ENCODE measurements at places on chromosomes 2 and 18.

GRCh38 chr18:7572822-7573221 is 5.7 kb downstream of the PTPRM start:
- DNase-seq = no peak

GRCh38 chr2:237201461-237202287 is 116.0 kb downstream of the COPS8 start:
- DNase-seq = no peak

DNA sequence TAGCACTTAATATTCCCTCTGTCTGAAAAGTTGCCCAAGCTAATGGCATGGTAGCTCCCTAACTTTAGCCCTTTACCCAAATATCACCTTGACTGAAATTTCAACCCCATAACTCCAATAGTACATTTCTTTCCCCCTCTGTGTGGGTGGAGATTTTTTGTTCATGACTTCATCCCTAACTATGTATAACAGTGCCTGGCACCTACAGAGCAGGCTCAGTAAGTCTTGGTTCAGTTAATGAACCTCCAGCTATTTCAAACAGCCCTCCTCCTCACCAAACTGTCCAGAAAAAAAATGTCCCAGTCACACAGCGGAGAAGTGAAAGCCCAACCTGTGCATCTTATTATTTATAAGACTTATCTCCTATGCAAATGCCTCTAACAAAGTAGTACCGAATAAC is 18.6 kb downstream of the BUB1 start:
- no peak for DNase-seq

GRCh38 chr2:241514986-241515737 is 6.8 kb upstream of the STK25 start:
- no peak for DNase-seq

- DNase-seq = no peak
These were observed 1014.3 kb downstream of the CBLN2 start for GRCh38 chr18:71529703-71530303.

DNA sequence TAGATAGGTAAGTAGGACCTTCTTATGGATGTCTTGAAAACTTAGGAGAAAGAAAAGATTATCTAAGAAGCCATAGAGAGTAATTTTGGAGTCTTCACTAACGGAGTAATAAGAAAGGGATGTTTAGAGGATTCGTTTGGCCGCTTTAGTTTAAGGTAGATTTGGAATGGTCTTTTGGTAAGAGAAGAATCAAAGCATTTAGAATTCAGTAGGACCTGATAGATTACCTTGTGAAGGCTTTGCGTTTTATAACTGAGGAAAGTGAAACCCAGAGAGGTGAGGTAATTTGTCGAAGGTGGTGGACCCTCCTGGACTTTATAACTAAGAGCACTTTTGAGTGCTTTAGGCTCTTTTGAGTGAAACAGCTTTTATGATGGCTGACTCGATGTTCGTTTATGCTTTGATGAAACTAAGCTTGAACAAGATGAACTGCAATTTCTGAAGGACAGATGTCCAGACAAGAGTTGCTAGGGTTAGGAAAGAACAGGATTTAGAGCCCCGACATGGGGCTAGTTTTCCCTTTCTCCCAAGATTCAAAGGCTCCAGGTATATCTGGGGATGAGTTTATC is 1.3 kb downstream of the MYL12B start:
- no peak for DNase-seq

DNA sequence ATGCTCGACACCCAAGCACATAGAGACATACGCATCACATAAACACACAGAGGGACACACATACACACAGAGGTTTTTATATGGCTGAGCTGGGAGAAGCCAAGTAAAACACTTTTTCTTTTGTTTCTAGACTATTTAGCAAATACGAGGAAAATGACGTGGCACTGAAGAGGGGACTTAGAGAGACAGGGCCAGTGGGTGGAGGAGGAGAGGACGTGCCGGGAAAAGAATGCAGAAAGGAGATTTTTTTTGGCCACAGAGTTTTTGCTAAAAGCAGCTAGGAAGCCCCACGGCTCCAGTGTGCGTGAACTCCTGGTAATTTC is 168.5 kb upstream of the KLF7 start:
- no peak for DNase-seq

DNA sequence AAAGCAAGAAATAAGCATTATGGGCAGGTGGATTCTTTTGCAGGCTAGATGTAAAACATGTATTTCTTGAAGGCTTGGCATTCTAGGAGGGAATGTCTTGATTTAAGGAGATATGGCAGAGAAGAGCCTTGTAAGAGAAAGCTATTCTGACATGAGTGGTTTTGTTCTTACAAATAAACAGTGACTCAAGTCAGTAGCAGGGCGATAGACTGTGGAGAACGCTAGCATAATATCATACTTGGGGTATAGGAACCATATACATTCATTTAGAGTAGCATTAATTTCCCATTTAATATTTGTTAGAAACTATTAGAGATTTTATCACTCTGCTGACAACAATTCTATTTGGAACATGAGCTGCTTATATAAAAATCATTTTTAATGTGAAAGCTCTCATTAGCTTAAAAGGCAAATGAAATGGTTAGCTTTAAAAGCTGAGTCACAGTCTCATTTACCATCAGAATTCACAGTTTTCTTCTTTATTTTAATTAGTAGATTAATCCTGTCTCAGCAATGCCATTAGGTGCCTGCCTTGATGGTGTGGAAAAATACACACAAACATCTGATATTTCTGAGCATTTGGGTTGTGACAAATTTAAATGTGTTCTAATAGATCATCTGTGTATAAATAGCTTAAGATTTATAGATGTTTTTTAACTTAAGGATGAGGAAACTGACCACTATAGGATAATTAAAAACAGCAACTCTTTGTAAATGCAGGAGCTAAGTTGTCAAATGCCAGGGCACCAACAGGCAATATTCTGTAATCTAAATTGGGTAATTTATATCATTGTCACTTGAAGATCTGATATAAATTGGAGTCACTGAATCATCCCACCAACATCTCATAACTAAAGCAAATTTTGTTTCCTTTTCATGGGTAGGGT is 276.7 kb downstream of the PLCL1 start:
- no peak for DNase-seq

GRCh38 chr18:46624127-46624526 is 32.9 kb downstream of the LOXHD1 start:
- DNase-seq = no peak

DNA sequence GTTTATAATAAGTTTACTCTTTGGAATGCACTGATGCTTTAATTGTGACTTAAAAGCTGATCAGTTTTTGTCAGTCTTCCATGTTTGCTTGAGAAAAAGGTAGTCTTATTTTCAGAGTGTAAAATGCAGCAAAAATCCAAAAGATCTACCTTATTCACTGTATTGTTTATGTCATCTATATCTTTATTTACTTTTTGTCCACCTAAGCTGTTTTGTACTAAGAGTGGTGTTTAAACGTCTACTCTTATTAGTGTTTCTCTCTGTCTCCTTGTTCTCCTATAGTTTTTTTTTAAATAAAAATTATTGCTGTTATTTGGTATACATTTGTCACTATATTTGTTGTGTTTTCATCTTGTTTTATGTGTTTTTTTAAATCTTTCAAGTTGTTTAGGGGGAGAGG is 50.4 kb downstream of the VRK2 start:
- no peak for DNase-seq

DNA sequence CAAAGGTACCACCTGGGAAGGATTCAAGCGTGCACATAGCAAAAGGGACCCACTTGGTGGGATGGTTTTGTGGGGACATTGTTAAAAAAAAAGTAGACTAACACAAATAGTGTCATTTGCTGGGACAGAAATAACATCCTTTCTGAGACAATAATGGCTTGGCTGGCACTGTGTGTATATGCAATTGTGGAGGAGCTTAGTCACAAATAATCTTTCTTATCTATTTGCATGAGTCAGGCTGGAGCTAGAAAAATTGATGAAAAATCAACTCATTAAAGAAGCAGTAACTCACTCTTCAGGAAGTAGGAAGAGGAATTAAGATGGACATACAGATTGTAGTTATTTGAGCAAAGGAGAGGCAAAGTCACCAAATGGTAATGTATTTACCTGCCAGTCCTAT is 29.5 kb upstream of the ITGB6 start:
- no peak for DNase-seq

DNA sequence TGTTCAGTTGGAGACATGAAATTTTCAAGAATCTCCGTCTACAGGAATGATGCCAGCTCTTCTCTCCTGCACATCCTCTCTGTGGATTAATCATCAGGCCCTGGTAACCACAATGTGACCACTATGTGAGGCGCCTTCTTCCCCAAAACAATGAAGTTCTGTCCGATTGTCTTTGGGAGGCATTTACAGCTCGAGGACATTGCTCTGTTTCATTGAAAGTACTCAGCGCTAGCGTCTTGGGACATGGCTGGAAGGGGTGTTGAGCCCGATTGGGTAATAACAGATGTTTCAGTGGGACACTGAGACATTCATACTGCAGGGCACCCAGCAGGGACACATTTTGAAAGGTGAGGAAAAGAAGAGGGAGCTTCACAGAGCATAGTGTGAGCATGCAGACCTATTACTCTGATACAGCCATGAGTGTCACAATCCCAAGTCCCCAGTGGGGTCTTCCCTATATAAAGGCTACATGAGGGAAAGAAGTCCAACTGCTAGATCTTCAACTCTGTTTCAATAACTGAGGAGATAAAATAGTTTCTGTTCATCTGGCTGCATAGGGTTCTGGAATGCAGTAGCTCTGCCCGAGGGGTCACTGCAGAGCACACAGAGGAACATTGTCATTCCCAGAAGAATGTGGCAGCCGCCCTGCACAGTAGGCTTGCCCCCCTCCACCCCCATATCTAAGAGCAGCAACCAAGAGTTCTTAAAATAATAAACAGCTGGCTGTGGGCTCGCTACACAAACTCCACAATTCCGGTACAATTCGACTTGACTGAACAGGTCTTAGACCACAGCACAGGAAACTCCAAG is 237.3 kb downstream of the OSR1 start:
- no peak for DNase-seq

DNA sequence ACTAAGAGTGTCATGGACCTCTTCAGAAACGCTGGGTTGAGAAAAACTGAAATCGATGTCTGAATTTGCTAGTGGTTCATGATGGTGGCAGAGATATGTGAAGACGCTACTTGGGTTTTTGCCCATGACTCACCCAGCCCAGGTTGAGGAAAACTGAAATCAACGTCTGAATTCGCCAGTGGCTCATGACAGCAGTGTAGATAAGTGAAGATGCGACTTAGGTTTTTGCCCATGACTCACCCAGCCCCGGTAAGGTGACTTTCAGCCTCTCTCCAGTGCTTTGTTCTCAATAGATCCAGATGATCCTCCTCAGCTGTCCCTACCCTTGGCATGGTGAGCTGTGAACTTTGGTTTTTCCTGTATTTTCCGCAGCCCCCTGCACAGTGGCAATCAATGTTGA is 105.3 kb upstream of the SIX3 start:
- DNase-seq = no peak

- DNase-seq = no peak
These were observed 112.2 kb upstream of the SESTD1 start for GRCh38 chr2:179376881-179377280.

GRCh38 chr18:44816477-44816876 is 135.8 kb downstream of the SETBP1 start:
- no peak for DNase-seq

GRCh38 chr2:201517094-201517493 is 65.6 kb downstream of the STRADB start:
- DNase-seq = no peak

DNA sequence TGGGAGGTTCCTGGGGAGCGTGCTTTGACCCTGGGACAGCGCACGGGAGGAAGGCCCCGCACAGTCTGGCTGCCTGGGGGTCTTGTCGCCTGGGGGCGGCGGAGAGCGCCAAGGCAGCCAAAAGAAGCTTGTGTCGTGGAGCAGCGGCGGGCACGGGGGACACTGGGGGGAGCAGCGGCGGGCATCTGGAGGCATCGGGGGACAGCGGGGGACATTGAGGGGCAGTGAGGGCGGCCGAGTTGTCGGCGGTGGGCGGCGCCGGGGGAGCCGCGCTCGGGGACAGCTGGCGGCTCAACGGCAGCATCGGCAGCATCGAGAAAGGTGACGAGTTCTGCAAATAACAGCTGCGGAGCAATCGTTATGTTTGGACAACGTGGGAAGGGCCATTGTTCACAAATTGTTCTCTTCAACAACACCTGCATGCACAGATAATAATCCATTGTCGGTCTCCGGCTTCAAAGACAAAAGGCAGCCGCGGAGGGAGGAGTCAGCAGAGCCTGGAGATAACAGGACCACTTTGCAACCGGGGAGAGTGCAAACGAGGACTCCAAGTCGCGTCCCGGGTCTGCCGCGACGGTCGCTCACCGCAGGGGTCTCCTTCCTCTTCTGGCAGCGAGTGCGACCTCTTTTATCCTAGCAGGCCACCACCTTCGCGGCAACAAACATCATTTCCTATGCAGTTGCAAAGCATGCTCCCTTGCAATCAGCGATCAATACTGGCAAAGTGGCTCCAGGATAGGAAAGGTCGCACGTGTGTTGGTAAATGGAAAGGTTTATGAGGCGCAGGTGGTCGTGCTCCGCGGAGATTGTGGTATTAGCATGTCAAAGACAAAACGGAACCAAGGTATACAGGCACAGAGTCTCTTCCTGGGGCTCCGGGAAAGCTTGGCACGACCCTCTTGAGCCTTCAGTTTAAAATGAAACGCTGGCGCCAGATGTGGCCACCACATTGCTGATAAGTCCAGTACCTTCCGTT is 132.3 kb upstream of the DLX2 start:
- DNase-seq = no peak

DNA sequence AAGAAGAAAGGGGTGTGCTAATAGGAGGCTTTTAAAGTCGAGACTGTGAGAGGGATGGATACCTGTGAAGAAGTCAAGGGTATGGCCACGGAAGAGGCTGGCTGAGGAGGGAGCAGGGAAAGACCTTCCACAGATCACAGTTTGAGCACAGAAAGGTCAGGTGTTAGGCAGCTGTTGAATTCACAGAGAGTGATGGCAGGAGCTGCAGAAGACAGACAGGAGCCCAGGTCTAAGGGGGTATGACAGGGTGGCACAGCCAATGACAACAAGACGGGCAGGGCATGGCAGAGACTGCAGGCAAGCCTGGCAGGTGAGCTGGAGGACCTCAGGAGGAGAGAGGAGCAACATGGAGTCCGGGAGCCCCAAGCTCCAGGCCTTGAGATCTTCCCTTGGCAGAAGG is 163.1 kb downstream of the LAMA1 start:
- no peak for DNase-seq

DNA sequence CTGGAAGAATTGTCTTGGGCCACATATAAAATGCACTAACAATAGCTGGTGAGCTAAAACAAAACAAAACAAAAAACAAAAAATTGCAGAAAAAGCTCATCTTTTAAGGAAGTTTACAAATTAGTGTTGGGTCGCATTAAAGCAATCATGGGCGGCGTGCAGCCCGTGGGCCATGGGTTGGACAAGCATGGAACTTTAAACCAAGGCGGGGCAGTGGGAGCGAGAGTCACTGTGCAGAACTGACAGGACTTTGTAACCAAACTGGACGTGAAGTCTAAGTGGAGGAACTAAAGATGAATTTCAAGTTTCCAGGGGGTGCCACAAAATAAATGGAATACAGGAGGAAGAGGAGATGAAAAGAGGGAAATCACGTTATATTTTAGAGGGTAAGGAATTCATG is 80.7 kb downstream of the PSMG2 start:
- no peak for DNase-seq

DNA sequence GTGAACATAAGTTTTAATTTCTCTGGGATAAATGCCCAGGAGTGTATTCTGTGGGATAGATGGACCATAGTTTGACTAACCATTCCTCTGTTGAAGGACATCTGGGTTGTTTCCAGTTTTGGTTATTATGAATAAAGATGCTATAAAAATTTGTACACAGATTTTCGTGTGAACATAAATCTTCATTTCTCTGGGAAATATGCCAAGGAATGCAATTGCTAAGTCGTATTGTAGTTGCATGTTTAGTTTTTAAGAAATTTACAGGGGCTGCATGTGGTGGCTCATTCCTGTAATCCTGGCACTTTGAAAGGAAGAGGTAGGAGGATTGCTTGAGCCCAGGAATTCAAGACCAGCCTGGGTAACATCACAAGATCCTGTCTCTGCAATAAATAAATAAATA is 6.9 kb upstream of the SLC11A1 start:
- no peak for DNase-seq

Data from NCI-H1694 (cell line).